Hematopoietic multipotent progenitor cell (in vitro differentiated cells): ENCODE measurements at places on chromosomes 12 and 14.

DNA sequence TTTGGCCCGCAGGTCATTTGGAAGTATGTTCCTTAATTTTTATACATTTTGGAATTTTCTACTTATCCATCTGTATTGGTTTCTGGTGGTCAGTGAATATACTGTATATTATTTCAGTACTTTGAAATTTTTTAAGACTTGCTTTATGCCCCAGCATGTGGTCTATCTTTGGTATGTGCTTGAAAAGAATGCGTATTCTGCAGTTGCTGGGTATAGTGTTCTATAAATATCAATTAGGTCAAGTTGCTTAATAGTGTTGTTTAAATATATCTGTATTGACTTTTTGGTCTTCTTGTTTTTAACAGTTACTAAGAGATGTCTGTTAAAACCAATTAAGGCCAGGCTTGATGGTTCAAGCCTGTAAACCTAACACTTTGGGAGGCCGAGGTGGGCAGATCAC lies 21.7 kb upstream of the SIX1 start:
- DNase-seq, result no peak

DNA sequence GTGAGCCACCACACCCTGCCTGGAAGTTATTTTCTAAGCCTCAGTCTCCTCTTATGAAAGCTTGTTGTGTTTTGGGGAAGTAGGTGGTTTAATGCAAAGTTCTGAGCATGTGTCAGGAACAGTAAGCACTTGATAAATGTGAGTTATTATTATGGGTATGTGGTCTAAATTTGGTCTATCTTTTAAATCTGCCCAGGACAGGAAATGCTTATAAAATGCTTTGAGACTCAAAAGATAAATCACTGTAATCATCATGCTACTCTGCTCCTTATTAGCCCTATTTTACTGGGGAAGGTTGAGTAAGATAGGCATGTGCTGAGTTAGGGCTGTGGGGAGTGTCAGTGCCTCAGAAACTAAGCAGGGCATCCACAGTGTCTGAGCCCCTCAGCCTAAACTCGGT lies 13.1 kb upstream of the SRSF5 start:
- DNase-seq, result no peak

- DNase-seq, result no peak
Measured at GRCh38 chr12:113315358-113315757, 19.6 kb downstream of the SLC8B1 start.

- no peak for DNase-seq
Measured at GRCh38 chr12:111304642-111305071, 64.2 kb downstream of the PHETA1 start.

DNA sequence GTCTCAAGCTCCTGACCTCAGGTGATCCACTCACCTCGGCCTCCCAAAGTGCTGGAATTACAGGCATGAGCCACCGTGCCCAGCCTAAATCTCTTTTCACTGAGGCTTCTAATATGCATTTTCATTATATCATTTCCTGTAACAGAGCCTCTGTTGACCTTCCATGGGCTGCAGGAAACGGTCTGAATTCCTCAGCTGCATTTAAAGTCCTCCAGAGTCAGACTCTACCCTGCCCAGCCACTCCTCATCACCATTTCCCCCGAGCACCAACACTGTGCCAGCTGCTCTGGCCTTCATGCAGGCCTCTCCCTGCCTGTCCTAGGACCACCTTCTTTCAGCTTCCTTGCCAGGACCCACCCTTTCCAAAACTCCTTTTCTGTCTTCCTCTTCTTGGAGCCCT lies 9.8 kb upstream of the NFKBIA start:
- no peak for DNase-seq

GRCh38 chr14:51386983-51387735 lies 147.1 kb downstream of the TMX1 start:
- DNase-seq, result no peak

DNA sequence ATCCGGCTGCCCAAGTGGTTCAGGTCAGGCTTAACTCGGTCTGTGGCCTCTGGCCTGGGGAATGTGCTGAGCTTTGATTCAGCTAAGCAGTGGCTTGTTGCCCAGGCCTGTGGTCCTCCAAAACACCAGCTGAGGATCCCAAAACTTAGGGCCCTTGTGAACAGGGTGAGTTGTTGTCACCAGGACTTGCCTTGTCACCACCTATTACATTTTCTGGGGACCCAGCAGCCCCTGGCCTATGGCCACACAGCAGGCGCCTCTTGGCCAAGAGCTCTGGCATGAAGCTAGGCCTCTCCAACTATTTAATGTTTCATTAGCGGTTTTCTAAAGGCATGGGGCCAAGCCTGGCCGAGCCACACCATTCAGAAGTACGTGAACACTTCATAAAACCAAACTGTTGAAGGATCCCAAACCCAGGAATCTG lies 343.7 kb downstream of the CACNA1C start:
- DNase-seq, result no peak

DNA sequence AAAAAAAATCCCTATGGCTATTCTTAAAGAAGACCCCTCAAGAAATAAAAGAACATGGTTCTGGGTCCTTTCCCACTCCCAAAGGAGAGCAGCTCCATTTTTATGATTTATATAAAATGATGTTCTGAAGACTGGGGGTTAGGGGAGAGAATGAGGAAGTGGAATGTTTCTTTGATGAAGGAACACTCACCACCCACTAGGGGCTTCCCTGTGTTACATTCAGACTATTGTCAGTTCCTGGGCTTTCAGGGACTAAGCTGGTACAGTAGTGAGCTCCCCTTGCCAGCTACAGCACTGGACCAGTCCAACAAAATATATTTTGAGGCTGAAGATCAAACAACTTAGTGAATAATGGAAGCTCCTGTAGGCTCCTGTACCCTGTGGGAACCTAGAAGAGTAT lies 98.9 kb downstream of the HMGA2 start:
- peak; percentile 52 for DNase-seq
